Fibroblast of pulmonary artery (primary cell): ENCODE measurements at places on chromosomes 13 and 19.

GRCh38 chr19:30406220-30407067 lies 34.3 kb downstream of the ZNF536 start:
- DNase-seq, result no peak

- DNase-seq, result no peak
Measured at GRCh38 chr13:89267734-89268133, 1596.6 kb downstream of the SLITRK5 start.

DNA sequence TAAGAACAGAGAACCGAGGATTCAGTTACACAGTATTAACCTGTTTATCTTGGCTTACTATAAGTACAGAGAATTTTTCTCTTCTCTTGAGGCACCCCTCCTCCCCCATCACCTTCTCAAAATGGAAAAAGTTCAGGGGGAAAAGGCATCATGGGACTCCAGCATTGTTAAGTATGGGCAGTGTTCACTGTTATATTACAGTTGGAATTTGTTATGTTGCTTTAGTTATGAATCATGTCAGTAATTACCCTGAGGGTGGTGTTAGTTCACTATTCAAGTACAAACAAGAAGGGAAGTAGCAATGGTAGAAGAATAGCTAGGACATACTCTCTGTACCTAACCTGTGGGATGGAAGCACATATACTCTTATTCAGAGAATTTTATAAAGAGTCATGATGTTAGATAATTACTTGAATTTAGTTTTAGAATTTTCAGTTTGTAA lies 12.0 kb downstream of the LPAR6 start:
- DNase-seq, result peak; percentile 74

DNA sequence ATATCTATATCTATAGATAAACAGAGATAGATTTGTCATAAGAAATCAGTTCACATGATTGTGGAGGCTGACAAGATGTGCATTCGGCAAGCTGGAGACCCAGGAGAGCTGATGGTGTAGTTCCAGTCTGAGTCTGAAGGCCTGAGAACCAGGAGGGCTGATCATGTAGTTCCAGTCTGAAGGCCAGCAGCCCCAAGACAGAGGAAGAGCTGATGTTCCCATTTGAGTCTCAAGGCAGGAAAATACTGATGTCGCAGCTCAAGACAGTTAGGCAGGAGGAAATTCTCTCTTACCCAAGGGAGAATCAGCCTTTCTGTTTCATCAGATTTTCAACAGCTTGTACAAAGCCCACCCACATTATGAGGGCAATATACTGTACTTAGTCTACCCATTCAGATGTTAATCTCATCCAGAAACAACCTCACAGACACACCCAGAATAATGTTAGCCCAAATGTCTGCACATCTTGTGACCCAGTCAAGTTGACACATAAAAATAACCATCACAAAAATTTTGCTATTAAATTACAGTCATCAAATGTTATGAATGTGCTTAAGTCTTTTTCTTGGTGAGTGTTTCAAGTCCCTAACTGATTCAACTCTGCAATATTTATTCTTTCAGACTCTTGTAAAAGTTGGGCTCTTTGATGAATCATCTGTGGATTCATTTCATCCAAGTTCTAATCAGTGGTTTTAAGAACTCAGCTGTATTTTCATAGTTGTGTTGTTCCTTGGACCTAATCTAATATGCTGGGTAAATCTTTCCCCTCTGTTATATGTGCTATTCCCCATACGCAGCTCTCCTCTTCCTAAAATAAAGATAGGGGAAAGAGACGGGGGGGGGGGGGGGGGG lies 22.7 kb upstream of the LRCH1 start:
- DNase-seq, result peak; percentile 37
